ENCODE measurements at places on chromosomes 11 and 22.
A peak's percentile ranks its signal among the peaks of the same experiment; 100 is the strongest.

- DNase-seq: no peak
Measured at GRCh38 chr22:28670756-28671155, 8.9 kb downstream of the TTC28 start.

DNA sequence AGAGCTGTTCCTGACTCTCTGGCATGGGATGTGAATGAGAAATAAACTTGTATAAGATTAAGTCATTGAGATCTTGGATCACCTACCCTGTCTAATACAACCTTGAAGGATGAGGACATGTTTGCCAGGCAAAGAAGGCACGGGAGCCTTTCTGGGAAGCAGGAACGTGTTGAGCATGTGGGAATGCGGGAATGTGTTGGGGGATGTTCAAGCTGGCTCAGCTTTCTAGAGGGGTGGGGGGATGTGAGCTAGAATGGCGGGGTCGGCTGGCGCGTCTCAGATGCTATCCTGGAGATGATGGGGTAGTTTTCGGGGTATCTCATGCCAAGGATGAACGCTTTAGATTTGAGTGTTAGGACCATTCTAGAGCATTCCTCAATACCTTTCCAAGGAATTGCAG, 227.1 kb downstream of the DSCAML1 start:
- no peak for DNase-seq

GRCh38 chr11:95972060-95972459, 48.2 kb upstream of the MTMR2 start:
- DNase-seq: no peak

GRCh38 chr22:48173061-48173772, 1410.8 kb downstream of the TBC1D22A start:
- DNase-seq: no peak

GRCh38 chr11:69437001-69437875, 44.2 kb upstream of the LINC01488 start:
- DNase-seq: peak; percentile 29

DNA sequence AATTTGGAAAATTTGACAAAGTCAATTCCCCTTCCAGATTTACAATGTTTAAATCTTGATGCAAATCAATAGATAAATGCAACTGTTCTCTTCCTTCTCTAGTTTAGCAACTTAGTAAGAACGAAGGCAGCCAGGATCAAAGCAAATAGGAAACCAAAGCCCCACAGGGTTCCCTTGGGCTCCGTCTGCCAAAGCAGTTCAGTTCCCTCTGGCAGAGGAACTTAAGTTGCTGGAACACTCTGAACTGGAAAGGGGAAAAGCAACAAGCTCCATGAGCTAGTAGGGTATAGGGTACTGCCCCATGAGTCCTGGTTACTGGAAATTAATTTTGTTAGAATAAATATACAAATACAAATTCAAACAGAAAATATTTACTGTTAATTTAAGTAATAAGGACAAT, 91.3 kb downstream of the RELT start:
- no peak for DNase-seq

GRCh38 chr22:44782363-44782963, 30.1 kb downstream of the ARHGAP8 start:
- DNase-seq: no peak

- DNase-seq: peak; percentile 15
Measured at GRCh38 chr22:37782340-37783168, 25.2 kb upstream of the GCAT start.

DNA sequence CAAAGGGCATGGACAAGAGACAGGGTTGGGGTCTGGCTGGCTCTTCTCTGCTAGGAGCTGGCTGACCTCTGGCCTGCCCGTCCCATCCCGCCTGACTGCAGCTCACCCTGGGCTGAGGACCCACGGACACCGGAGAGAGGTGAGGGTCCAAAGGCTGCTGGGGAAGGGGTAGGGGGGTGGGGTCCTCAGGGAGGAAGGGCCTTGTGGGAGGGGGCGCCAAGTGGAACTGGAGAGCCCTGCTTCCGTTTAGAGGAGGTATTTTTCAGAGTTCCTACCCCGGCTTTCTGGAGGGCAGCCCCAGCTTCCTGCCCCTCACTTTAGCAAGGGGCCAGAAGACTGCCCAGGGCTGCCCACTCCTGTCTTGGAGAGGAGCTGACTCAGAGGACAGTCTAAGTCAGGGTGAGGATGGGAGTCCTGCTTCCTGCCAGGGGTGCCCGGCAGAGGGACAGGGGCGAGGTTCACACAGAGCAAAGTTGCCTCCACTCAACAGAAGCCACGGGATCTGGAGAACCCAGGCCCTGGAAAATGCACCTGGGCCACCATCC, 7.1 kb downstream of the LARGE2 start:
- DNase-seq: no peak

- DNase-seq: no peak
Measured at GRCh38 chr11:123525511-123525918, 95.4 kb downstream of the GRAMD1B start.

DNA sequence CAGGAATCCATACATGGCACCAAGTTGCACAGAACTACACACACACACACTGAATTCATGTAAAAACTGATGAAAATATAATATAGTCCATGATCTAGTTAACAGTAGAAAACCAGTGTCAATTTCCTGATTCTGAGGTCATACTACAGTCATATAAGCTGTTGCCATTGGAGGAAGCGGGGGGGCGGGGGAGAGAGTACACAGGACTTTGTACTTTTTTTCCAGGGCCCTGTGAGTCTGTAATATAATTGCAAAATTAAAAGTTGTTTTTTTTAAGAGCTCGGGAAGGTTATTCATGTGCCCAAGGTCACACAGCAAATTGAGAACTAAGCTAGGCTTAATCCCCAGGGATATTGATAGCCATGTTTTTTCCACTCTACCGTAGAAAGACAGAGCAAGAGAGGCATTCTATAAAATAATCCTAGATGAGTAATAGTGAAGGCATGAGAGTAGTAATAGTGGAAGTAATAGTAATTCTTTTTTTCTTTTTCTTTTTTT, 312.3 kb downstream of the MN1 start:
- DNase-seq: peak; percentile 46

GRCh38 chr11:126740846-126741245, 259.7 kb downstream of the KIRREL3 start:
- no peak for DNase-seq

- no peak for DNase-seq
Measured at GRCh38 chr22:23236440-23237184, 56.3 kb downstream of the BCR start.

- no peak for DNase-seq
Measured at GRCh38 chr11:92087725-92088537, 136.7 kb upstream of the FAT3 start.

GRCh38 chr11:44963136-44963535, 12.5 kb upstream of the TP53I11 start:
- DNase-seq: no peak

DNA sequence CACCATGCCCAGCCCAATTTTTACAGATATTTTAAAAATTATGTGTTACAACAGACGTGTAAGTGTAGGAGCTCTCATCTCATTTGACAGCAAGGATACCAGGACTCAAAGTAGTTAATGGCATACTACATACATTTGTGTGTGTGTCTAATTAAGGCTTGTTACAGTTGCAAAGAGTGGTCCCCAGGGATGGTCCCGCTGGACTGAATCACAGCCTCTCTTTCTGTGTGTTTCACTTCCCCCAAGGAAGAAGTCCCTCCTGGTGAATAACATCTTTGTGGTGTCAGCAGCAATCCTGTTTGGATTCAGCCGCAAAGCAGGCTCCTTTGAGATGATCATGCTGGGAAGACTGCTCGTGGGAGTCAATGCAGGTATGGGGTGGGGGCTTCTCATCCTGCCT, 17.2 kb downstream of the SLC2A11 start:
- no peak for DNase-seq

DNA sequence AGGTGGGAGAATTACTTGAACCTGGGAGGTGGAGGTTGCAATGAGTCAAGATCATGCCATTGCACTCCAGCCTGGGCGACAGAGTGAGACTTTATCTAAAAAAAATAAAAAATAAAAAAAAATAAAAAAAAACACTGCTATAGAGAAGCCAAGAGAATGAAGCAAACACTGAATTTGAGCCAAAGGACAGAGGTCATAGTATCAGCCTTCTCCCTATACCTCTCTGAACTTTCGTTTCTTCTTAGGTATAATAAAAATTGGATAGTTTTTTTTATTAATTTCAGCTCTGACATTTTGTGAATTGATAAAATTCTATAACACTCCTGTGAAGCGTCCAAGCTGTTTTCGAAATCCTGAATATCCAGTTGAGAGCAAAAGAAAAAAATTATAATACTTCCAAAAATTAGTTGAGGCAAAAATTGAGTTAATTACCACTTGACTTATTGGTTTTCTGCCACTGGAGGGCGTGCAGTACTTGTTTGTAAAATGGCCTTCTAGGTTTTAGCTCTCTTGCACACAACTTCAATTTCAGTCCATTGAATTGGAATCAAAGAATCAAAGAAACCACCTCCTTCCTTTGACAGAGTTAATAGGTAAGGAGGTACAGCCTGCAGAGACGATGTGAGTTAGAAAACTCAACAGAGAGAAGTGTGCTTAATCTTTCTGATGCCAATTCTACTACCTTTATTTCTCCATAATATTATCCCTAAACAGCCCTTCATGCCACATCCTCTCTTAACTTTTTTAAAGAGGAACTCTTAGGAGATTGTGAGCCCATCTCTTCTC, 143.2 kb downstream of the BBOX1 start:
- DNase-seq: peak; percentile 79

DNA sequence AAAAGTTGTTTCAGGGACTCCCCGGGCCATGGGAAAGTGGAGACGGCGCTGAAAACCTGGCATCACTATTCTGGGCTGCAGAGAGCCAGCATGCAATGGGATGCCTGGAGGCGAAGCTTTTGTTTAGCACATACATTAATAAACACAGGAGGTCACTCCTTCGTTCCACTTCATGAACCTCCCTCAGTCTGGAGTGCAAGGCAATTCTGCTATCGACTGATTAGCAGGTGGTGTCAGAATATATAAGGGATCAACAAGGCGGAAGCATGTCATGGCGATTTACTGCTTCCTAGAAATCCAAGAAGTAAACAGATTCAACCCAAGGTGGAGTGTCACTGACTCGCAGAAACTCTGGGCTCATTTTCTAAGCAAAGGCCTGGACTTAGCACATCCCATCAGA, 45.4 kb upstream of the MN1 start:
- no peak for DNase-seq

GRCh38 chr11:36239636-36240035, 49.6 kb downstream of the COMMD9 start:
- DNase-seq: no peak

DNA sequence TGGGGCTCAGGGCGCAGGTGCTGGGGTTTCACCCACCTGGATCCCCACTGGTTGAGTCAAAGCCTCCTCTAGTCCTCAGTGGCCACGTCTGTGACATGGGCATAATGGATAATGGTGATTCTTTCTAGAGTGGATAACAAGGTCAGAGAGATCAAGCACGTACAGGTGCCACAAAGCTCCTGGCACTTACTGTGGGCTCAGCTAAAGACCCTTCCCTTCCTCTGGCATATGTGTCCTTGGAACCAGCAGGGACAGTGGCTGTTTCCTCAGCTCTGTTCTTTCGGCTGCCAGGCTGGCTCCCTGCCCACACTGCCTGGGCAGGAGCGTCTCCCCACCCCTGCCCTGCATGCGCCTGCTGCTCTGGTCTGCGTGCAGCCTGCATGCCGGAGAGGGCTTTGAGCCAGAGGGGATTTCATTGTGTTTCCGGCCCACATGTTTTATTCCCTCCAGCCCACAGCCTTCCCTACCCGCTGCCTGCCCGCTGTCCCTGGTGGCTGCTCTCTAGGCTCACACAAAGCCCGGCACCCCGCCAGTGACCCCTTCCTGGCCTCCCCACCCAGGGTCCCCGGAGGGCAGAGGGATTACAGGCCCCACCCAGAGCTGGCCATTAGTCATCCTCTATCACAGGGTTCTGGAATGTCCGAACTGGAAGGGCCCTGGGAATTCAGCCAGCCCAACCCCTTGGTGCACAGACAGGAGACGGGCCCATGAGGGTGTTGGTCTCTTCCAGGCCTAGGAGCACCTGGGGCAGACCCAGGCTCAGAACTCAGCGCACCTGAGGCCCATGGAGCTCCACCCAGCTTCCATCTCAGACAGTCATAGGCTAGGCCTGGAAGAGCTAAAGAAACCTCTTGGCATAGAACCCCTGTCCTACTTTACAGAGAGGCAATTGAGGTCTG, 55.3 kb upstream of the GCAT start:
- DNase-seq: peak; percentile 91

GRCh38 chr11:74673693-74674360, 57.4 kb downstream of the CHRDL2 start:
- no peak for DNase-seq

- DNase-seq: no peak
Measured at GRCh38 chr22:22214819-22215329, 29.7 kb upstream of the VPREB1 start.

DNA sequence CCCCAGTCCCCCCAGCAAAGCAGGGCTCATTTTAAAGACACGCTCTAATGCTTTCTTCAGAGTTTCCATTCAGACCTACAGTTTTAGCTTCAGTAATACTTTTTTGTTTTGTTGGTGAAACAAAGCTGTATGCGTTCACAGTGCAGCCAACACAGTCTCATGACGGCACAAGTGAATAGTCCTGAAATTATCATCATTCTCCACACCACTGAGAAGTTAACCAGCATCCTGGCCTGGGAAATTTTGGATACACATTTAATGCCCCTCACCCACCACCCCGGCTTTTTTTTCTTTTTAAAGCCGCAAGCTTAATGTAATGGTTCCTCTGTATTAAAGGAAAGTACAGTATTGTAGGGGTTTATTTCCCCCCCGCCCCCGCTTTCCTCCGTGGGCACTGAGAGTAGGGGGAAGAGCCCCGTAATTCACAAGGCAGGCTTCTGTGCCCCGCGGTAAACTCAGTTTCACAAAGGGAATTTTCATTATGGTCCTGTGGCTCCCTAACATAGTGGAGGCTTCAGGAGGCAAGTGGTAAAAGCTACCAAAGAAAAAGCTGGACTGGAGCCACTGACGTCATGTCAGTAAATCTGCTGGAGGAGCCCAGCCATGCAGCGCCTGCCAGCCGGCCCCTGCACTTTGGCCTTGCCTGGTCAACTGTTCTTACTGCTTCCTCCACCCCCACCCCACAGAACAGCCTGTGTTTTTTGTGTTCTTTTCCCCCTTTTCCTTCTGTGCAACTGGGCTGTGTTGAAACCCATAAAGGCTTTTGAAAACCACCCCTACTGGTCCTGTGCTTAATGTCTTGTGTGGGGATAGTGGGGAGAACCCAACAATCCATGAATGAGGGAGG, 18.2 kb downstream of the TEAD1 start:
- peak; percentile 97 for DNase-seq

- no peak for DNase-seq
Measured at GRCh38 chr11:101707477-101707876, 123.7 kb upstream of the TRPC6 start.

GRCh38 chr22:43825651-43826050, 13.5 kb upstream of the EFCAB6 start:
- no peak for DNase-seq
